Activated T-helper 1 cell treated with anti-CD3 and anti-CD28 coated beads, Interleukin-2, amount 50 U/mL, for 16 hours (primary cell): ENCODE measurements at places on chromosomes 6 and 20.

GRCh38 chr20:53809217-53809616 is 215.6 kb upstream of the ZNF217 start:
- no peak for DNase-seq

GRCh38 chr20:13166437-13166836 is 54.6 kb upstream of the ISM1 start:
- DNase-seq = no peak

DNA sequence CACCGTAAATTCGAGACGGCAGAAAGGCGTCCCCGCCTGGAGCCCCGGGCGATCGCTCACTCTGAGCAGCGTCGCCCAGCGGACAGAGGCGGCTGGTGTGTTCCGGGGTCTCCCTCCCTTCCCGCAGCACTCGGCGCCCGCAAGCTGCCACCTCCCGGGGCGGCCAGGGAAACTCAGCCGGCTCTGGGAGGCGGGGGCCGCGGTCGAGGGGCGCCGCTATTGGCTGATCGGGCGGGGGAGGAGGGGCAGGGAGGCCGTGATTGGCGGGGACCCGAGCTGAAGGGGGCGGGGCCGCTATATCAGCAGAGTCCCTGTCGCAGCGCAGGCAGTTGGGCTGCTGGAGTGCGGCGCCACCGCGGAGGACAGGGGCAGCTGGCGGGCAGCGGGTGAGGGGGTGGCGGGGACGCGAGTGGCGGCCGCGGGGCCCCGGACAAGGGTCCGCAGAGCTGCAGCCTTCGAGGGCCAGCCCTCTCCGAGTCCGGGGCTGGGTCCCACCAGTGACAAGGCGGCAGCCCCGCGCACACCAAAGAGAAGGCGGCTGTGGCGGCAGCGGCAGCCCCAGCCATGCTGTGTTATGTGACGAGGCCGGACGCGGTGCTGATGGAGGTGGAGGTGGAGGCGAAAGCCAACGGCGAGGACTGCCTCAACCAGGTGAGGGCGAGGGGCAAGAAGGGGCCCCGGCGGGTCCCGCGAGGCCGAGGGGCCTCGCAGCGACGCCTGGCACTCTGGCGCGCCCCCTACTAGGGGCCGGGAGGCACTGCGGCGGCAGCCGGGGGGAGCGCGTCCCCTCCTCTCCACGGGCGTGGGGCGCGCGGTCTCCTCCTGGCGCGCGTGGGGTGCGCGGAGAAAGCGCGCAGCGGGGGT is at the start of gene MYLIP:
Gene MYLIP (plus strand): TSS at position 328 of the 864 bp plus-strand sequence. CDS start 237 bp downstream, at position 565.
- DNase-seq = peak; percentile 94

- no peak for DNase-seq
These were observed 34.0 kb downstream of the ITCH start for GRCh38 chr20:34397096-34397495.

GRCh38 chr6:162785632-162786242 is 58.0 kb downstream of the PACRG start:
- DNase-seq = no peak

GRCh38 chr6:90356012-90356421 is 59.4 kb upstream of the BACH2 start:
- DNase-seq = no peak

DNA sequence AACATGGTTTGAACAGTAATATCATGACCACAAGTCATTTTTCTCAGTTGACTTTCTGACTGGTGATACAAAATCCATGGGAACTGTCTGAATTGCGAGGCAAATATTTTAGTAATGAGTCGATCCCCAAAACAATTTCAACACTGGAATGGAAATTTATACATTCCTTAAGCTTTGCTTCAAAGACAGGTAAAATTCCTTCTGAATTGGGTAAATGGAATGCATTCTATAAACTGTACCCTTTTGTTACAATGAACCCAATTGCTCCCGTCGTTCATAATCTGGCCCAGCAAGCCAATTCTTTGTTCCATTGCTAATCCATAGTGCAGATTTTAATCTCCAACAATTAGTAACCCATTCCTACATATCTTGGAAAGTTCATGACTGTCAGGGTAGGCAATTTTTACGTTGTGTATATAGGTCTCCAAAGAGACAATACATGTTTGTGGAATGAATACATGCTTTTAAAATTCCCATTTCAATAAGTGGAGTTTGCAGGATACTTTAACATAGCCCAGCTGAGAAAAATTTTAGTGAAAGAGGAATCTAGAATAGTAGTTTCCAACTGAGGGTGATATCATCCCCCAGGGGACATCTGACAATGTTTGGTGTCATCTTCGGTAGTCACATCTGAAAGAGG is 32.7 kb downstream of the CYP24A1 start:
- no peak for DNase-seq

GRCh38 chr6:27547157-27548075 is 74.5 kb upstream of the ZNF184 start:
- DNase-seq = no peak

GRCh38 chr6:45026003-45026516 is 302.1 kb upstream of the RUNX2 start:
- no peak for DNase-seq

- DNase-seq = no peak
These were observed 105.0 kb upstream of the BEND6 start for GRCh38 chr6:56849896-56850295.

- no peak for DNase-seq
These were observed 658.8 kb downstream of the PTPRT start for GRCh38 chr20:42530855-42531448.

DNA sequence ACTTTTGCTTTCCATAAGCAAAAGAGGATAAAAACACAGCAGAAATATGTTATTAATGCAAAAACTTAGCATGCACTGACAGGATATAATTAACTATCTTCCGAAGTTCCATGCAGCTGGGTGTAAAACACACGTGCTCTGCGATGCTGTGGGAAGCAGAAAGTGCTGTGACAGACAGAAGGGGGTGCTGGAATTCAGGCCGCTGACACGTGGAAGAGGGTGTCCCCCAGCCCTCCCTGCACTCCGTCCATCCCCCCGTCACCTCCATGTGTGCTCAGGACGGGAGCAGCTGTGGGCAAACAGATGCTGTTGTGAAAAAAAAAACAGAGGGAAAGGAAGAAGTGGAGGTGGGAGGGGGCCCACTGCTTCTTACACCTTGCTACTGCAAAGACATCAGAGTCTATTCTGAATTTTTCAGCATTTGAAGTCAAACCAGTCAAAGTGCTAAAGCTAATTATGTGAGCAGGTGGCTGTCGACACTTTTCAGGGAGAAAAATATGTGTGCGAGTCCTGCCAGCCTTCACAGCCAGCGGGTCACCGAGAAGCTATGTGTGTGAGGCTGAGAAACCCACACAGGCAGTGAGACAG is 175.9 kb upstream of the AFDN start:
- DNase-seq = no peak

GRCh38 chr6:7879579-7879978 is 31.0 kb downstream of the TXNDC5 start:
- no peak for DNase-seq

DNA sequence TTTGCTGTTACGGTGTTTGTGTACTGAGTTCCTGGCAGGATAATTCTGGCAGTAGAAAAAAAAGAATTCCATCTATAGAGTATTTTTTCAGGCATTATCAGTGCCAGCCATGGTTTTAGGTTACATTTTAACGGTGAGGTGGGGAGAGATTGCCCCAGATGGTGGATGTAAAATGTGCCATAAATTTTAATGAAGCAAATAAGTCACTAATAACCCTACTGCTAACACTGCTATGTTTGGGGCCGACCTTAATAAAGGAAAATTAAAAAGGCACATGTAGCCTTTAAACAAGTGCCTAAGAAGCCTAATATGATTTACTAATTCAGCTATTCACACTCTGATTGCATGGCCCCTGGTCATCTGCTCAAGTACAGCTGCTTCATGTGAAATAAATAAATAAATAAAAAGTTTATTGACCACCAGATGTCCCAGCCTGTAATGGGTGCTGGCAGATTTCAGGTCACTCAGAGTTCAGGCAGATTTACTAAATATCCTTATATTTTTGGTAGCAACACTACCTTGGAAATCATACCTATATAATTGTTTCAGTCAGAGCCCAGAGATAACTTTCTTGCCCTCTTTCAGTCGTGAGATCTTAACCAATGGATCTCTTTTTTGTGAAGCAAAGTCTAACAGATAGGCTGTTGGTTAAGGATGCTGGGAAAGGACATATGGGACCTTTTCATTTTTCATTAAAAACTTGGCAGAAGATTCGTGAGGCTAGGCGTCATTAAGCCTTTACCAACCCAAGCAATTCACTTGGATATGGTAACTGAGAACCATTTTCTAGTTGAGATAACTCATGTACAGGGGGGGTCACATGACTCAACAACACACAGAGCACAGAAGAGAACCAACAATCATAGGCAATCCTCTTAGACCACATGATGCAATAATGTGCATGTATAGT is 495.0 kb upstream of the NRSN1 start:
- no peak for DNase-seq

DNA sequence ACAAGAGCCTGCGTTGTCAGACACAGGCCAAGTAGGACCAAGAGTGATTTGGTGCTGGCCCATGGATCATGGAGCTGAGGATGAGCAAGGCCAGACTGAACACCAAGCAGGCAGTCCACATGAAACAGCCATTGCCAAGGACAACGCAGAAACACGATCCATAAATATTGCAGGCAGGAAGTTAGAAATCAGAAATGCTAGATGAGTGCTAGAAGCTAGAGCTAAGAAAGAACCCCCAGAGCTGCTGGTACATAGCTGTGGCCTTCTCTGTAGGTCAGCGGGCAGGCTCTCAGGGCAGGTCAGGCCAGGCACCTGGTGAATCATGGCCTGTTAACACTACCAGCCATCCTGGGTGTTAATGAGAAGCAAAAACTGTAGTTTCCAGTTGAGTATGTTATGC is 119.7 kb downstream of the ALDH8A1 start:
- no peak for DNase-seq

DNA sequence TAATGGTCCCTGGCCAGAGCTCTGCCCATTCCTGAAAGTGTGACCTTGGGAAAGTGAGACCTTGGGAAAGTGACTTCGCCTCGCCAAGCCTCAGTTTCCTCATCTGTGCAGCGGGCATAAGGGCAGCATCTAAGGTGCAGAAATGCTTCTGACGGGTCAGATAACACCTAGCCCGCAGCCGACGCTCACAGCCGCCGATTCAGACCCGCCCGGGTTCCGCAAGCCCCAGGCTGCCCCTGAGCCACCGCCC is 486 bp downstream of the FKBP1A start:
- DNase-seq = no peak

- no peak for DNase-seq
These were observed 105.9 kb upstream of the CARMIL1 start for GRCh38 chr6:25173246-25173645.

- DNase-seq = no peak
These were observed 86.0 kb downstream of the TIAM2 start for GRCh38 chr6:155080881-155081845.

DNA sequence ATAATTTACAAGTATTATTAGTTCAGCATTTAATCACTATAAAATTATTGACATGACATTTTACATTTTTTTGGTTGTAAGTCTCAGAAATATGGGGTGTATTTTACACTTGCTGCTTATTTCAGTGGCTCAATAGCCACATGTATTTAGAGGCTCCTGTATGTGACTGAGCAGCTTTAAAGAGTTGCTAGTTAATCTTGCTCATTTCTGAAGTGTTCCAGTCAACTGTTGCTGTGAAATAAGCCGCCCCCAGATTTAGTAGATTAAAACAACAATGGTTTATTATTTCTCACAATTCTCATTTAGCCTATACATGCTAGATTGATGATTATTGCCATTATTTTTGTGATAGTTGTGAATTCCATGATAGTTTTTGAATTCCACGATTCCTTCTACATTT is 23.0 kb downstream of the CD109 start:
- DNase-seq = no peak

DNA sequence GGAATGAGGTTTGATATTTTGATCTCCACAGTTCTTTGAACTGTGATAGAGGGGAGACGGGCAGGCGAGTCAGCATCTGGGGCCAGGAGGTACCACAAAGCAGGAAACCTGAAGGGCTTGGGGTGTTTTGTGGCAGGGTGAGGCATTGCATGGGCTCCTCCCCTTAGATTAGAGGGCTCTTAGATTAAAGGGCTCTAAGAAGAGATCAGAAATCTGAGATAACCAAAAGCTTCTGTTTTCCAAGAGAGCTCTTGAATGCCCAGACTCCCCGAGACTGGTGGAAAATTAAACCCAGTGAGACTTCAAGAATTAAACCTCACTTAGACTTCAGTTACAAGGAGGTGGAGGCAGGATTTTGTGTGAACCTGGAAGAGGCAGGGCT is 2.4 kb upstream of the GPX5 start:
- no peak for DNase-seq

- DNase-seq = no peak
These were observed 56.6 kb downstream of the SLC23A2 start for GRCh38 chr20:4944518-4945313.
